ENCODE measurements at places on chromosomes 2 and 18.
A peak's percentile ranks its signal among the peaks of the same experiment; 100 is the strongest.

DNA sequence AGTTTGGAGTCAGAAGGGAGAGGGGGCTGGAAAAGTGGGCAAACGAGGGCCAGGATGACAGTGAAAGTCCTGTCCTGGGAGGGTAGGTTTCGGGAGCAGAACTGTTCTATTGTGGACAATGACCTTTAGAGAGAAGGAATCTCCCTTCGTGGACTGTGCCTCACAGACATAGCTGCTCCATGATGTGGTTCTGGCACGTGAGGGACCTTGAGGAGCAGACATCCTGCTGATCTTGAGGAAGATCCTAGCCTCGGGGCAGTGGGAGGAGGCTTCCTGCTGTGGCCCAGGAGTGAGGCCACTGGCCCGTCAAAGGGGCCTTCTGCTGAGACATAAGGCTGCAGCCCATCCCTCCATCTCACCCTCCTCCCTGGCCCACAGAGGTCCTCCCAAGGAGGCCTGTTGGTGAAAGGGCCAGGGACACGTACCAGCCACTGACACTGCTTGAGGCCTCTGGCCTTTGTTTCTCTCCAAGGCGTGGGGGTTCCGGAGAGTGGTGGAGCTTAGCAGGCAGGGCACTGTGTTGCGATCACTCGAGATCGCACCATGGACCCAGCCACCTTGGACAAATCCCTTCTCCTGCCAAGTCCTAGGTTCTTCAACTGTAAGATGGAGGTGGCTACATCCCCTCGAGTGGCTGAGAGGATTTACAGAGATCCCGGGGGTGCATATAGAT is 167.2 kb downstream of the CELF4 start:
- DNase-seq, result no peak

GRCh38 chr2:191851158-191851557 is 4.3 kb upstream of the CAVIN2 start:
- DNase-seq, result no peak

DNA sequence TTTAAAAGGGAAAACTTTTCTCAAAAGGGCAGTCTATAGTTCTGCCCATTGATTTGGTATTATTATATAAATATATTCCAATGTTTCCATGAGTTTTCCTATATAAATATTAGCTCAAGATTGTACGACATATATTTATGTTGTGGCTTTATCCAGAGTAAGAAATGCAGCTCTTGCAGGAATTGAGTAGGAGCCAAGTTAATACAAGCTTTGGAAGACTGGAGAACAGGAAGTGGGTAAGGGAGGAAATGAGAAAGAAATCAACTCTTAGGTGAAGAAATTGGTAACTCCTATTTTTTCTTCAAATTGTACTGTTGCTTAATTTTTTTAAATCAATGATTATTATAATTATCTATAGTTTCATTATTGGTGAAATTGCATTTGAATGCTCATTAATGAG is 105.4 kb upstream of the FAM117B start:
- DNase-seq, result peak; percentile 56

- no peak for DNase-seq
Observed at GRCh38 chr2:60628026-60628425, 74.6 kb upstream of the BCL11A start.

- DNase-seq, result no peak
Observed at GRCh38 chr18:38751898-38752297, 1186.3 kb upstream of the CELF4 start.

- DNase-seq, result no peak
Observed at GRCh38 chr2:121191191-121192170, 93.5 kb downstream of the TFCP2L1 start.

GRCh38 chr2:103265521-103265920 is 503.7 kb downstream of the TMEM182 start:
- DNase-seq, result no peak

GRCh38 chr2:157905092-157905491 is 29.0 kb upstream of the ACVR1 start:
- no peak for DNase-seq

DNA sequence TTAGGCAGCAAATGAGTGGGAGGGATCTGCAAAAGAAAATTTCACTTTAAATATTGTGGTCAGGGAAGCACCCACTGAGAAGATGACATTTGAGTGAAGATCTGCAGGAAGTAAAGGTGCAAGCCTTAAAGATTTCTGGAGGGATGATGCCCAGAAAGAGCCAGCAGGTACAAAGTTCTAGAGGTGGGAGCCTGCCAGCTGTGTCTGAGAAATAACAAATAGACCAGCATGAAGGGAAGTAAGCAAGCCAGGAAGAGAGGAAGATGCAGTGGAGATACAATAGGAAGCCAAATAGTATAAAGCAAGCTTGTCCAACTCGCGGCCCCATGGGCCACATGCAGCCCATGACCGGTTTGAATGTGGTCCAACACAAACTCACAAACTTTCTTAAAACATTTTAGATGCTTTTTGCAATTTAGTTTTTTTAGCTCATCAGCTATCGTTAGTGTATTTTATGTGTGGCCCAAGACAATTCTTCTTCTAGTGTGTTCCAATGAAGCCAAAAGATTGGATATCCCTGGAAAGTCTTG is 489.9 kb downstream of the DCC start:
- no peak for DNase-seq

GRCh38 chr2:124623560-124623959 is 598.5 kb downstream of the CNTNAP5 start:
- no peak for DNase-seq
